ENCODE measurements at places on chromosomes 2 and 18.
A peak's percentile ranks its signal among the peaks of the same experiment; 100 is the strongest.

DNA sequence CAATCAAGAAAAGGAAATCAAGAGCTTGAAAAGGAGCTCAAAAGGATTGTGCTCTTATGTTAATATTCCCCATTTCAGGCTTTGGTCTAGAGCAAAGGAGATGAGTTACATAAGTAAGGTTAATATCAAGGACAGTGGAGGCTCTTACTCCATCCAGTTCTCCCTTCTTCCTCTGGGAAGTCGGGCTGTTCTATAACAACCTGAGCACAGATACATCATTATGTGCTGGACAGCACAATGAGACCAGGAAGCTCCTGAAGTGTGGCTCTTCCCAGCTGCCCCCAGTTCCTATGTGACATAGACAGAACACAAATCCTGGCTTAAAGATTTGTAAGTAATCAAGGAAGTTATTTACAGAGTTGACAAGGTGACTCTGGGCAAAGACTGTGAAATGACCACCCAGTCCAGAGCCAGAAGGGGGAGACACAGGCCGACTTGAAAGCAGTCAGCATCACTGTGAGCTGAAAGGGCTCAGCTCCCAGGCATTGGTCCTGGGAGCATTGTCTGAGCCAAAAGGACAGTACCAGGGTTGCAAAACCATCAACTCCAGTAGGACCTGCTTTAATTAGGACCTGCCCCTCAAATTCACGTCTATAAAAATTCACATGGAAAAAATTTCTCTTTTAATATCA lies 917.6 kb upstream of the ACVR2A start:
- DNase-seq: peak; percentile 76

DNA sequence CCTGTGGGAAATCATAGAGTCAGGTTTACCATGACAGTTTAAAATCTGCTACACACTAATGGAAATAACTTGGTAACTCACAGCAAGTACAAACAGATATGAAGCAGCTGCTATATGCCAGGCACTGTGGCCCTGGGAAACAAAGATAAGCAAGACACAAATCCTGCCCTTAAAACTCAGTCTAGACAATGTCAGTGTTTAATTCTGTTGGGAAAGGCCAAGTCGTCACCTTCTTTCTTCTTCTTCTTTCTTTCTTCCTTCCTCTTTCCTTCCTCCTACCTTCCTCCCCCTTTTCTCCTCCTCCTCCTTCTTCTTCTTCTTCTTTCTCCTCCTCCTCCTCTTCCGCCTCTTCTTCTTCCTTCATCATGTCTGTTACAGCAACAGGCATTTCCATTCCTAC lies 26.8 kb downstream of the PLEK start:
- no peak for DNase-seq

DNA sequence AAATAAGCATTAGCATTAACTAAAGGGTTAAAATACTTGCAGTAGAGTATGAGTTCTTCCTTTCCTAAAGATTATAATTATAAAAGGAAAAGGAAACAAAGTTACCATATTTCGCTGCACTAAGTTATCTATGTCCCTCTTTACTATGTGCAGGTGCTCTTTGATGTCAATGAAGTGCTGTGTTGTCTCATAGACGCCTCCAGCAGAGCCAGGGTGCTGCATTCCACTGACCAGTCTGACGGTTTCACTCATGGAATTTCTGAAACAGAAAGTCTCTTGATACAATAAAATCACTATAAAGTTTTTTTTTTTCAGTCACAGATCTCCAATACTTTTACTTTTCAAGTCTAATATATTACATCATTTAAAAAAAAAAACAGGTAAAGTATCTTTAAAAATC lies 14.5 kb upstream of the CPLX4 start:
- DNase-seq: no peak

- DNase-seq: no peak
Measured at GRCh38 chr18:10965119-10965518, 184.2 kb downstream of the PIEZO2 start.

DNA sequence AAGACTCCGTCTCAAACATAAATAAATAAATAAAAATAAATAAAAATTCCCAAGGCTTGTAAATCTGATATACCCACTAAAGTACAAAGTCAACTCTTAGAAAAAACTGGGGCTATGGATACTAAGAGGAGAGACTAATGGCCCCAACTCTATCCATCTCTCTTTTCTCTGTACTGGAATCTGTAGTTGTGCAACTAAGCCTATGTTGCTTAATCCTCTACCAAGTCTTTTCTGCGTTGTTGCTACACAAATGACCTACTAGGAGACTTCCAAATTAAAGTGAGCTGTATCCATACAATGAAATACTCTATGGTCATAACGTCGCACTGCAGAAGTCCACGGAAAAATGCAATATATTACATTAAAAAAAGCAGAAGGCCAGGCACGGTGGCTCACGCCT lies 8.1 kb downstream of the MRPS5 start:
- no peak for DNase-seq

GRCh38 chr2:225100856-225101294 lies 58.6 kb upstream of the DOCK10 start:
- no peak for DNase-seq

DNA sequence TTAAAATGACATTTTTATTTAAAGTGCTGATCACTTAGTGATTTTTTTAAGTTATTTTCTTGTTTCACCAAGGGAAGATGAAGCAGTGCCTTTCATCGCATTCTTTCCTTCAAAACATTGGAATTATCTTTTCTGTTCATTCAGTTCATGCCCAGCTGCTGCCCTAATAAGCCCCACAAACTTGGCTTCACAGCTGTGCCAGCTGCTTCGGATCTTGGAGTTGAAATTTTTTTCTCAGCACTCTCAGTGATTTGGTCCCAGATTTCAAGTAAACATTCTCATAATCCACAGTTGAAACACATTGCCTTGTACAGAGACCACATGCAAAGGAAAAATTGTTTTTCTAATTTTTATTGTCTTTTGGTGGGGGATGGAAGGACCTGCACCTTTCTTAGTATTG lies 353.3 kb upstream of the LRP1B start:
- DNase-seq: no peak

DNA sequence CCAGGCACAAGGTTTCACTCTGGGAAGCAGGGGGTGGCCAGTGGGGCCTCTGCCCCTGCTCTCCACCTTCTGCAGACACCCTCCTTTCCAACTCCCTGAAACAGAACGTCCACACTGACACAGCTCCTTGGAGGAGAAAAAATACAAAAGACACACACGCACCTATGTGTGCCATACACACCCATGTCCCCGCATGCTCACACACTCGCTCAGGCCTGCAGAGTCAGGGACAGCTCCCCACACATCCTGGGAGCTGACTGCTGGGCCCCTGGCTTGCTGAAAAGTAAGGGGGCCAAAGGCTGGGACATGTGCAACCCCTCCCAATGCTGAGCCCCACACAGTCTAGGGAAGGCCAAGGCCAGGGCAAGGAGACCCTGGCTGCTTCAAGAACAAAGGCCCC lies 200.5 kb downstream of the TNS1 start:
- no peak for DNase-seq

- no peak for DNase-seq
Measured at GRCh38 chr2:9844576-9844975, 1.3 kb downstream of the TAF1B start.

DNA sequence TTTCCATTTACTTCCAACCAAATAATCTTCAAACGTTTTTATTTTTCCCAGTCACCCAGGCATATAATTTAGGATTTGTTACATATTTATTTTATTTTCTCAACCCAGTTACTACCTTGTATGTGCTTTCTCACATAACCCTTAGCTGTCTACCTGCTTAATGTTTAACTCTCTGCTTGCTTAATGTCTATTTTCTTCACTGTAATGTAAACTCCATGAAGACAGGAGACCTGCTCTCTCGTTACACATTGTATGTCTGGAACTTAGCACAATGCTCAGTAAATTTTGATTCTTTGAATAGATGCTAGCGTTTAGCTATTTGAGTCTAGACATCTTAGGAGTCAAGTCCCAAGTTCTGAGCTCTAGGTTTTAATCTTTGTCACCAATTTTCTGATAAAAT lies 70.2 kb downstream of the RBBP8 start:
- no peak for DNase-seq

DNA sequence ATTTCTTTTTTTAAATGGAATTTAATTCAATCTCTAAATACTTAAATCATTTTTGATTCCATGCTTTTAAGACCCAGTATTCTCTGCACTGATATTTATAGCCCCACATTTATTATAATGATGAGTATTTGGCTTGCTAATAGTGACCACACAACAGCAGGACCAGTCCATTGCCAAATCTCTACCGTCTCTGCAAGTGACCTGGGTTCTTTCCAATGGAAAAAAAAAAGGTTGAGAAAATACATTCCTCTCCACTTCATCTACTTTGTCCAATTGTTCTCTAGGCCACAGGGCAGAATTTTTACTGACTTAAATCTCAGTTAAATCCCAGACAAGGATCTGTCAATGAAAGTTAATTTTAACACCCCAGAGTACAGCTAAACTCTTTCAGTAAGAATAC lies 20.5 kb downstream of the GRB14 start:
- no peak for DNase-seq

- DNase-seq: no peak
Measured at GRCh38 chr2:18149660-18150246, 271.3 kb downstream of the KCNS3 start.

GRCh38 chr2:227461811-227462461 lies 10.0 kb upstream of the AGFG1 start:
- DNase-seq: no peak

GRCh38 chr2:203623661-203624060 lies 82.8 kb upstream of the CD28 start:
- DNase-seq: no peak

DNA sequence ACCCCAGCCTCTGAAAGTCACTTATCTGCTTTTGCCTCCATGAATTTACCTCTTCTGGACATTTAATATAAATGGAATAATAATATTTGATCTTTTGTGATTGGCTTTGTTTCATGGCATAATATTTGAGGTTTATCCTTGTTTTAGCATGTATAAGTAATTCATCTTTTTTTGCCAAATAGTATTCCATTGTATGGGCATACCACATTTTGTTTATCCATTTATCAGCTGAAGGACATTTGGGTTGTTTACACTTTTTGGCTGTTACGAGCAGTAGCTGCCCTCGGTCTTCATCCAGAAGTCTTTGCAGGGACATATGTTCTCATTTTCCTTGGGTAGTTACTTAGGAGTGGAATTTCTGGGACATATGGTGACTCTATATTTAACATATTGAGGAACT lies 53.0 kb upstream of the SMIM21 start:
- no peak for DNase-seq

DNA sequence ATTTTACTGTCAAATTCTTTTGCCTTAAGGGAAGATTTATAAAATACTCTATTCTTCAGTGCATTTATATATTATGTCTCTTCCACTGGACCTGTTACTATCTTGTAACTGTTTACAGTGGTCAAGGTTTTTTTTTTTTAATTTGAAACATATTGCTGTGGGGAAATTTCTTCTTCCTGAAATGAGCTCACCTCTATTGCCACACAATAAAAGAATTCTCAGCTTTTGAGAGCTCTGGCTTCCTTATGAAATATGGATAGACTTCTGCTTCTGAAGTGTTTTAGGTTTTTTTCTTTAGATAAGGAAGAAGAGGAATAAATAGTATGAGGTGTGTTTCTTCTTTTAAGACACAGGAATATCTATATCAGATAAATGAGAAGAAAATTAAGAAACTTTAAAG lies 7.7 kb downstream of the VRK2 start:
- DNase-seq: no peak

DNA sequence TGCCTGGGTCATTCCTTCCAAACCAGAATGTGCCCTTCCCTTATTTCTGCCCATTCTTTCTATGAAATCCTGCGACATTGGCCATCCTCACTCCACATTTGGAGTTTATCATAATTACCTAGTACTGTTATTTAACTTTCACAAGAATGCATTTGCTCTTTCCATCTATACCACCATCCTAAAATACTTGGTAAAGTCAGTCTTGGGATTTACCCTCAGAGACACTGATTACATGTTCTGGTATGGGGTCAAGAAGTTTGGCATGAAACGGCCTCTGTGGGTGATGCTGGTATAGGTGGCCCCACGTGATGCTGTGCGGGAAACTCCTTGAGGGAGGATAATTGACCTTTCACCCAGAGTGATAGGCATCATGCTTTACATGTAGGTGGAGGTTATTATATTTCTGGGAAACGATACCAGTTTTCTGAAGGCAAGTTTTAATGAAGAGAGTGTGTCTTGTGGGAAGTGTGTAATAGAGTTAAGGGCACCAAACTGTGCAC lies 123.5 kb downstream of the FMNL2 start:
- DNase-seq: no peak

DNA sequence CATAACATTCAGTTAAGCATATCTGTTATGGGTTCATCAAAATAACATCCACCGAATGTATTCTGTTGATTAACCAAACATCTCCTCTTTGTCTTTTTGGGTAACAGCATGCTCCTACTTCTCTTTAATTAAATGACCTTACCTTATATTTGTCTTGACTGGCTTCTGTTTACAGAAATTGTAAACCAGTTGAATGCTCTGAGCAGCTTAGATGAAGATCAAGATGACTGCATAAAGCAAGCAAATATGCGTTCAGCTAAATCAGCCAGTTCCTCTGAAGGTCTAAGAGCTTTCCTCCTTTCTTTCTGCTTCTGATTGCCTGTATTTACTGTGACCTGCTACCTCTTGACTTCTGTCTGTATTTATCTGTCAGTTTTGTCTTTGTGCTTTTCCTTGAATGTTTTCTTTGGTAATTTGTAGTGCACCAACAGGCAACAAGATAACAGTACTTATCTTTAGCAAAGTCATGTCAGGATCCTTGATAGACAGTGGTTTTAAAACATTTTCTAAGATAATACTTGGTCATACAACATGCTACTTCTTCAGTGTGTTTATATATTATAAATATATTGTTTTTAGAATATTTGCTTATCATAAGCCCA lies 152.8 kb downstream of the EHBP1 start:
- DNase-seq: no peak

DNA sequence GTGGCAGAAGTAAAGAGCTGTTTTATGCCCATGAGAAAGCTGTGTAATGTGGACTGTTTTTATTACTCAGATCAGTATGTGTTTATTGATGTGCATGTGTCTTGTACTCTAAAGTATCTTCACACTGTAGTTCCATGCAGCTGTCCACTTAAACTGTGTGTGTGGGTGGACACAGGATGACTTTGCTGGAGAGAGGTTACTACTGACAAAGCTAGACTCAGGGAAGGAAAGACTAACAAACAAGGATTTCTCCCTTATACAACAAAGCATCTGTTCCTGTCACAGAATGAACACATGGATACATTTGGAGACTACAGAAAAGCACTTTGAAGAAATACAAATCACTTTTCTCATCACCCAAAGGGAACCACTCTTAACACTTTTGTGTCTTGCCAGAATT lies 10.0 kb downstream of the FHOD3 start:
- no peak for DNase-seq

DNA sequence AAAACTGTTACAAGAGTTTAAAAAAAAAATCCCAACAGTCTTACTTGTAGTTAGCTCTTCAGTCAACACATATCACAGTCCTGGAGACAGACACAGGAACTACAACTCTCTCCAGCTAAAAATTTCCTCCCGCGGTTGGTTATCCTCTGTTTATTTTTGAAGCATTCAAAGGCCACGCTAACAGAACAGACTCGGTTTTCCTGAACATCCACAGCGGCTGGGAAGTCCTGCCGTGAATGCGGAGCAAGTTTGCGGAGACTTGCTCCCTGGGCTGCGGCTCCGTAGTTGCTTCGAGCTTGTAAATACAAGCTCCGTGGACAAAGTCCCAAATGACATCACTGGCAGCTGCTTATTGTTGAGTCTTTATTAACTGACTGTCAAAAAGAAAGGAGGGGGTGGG lies at the start of gene NCKAP5:
TSS of gene NCKAP5 (minus strand) at position 292 of the 400 bp plus-strand sequence. CDS start 50,937 bp downstream, outside the sequence.
- no peak for DNase-seq

GRCh38 chr2:64492272-64492671 lies 31.9 kb upstream of the AFTPH start:
- DNase-seq: no peak

Measured in Calu3 (cell line).